Stimulated activated CD8-positive, alpha-beta memory T cell treated with anti-CD3 and anti-CD28 coated beads, Interleukin-4, amount 100 ng/mL, for 4 hours (primary cell): ENCODE measurements at places on chromosomes 6 and 20.

GRCh38 chr6:1367771-1368170 lies 21.6 kb upstream of the FOXF2 start:
- DNase-seq: no peak

GRCh38 chr20:64168381-64169090 lies 4.3 kb downstream of the MYT1 start:
- DNase-seq: no peak

DNA sequence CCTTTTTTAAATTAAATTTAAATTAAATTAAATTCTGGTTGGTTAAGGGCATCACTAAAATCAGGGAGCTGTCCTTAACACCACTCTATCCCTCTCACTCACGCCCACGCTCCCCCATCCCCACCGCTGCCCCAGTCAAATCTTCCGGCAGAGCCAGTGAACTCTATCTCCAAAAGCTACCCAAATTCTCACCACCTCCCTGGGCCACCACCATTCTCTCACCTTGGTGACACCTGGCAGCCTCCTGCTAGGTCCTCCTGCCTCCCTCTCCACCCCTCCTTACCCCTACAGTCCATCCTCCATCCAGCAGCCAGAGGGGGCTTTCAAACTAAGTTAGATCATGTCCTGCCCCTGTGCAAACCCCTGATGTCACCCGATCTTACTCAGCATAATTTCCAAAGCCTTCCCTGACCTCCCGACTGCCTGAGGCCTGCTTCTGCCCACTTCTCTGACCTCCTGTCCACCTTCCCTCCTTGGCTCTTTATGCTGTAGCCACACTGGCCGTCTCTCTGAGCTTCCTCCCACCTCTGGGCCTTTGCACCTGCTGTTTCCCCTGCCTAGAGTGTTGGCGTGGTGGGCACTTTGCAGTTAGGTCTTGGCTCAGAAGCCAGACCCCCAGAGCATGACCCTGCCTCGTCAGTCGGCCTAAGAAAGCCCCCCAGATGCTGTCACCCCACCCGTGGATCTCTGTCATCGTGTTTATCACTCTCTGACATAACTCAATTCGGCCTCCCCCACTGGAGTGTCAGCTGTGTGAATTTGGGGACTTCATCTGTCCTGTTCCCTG lies 24.7 kb downstream of the PTGIS start:
- no peak for DNase-seq

- no peak for DNase-seq
These were observed 176.8 kb upstream of the NT5E start for GRCh38 chr6:85273046-85273445.

DNA sequence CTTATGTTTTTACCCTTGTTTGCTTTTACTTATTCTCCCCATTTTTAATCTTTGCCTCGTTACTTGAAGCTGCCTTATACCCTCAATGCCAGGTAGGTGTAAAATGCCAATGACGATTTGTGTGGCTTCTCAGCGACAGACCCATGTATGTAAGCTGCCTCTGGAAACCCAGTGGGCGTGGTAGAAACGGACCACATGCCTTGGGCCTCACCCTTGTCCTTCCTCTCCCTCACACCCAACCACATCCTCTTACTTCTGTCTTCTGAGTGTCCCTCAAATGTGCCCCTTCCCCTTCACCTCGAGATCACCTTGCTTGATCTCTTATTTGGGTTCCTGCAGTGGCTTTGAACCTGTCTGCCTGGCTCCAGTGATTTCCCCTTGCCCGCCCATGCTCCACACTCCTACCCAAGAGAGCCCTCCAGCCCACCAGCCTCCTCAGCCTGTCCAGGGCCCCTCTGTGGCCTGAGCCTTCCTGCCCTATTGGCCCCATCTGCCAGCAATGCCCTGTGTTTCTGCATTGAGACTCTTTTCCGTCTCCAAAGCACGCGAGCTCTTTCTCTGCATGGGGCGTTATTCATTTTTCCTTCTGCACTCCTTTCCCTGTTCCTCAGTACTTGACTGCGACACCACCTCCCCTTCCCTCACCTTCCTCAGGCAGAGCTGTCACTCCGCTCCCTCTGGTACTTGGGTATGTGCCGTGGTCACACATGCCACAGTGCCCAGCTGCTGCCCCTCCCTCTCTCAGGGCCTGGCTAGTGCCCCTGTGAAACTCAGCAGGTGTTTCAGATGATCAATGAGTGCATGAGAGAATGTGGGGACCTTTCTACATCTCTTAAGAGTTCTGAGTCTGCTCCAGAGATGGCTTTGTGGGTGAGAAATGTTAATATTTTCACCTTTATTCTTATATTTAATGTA lies 115.4 kb downstream of the SLX4IP start:
- DNase-seq: no peak

- DNase-seq: no peak
These were observed 50.1 kb downstream of the TRERF1 start for GRCh38 chr6:42401613-42401951.

- no peak for DNase-seq
These were observed 59.1 kb downstream of the RIPOR3 start for GRCh38 chr20:50632236-50632635.

DNA sequence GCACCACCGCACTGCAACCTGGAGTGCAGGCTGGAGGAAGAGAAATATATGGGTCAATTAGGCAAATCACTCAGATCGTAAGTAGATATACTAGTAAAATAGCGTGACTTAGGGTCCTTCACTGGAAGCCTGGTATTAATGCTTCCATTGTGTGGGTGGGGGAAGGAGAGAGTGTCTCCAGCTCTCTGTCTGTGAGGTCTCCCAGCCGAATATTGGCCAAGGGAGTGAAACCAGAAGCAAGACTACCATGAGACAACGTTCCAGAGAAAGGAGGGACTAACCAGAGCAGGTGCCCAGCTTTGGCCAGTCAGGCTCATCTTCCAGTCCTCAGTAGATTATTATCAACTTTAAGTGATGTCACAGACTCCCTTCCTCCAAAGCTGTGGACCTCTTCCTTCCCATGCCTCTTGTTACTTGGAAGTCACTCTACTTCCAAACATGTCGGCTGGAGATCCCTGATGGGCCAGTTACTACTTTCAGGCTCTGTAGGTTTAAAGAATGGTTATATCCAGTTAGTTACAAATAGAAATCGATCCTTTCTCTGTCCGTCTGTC lies 28.8 kb downstream of the MTHFD1L start:
- DNase-seq: no peak

- no peak for DNase-seq
These were observed 59.4 kb downstream of the RSPO3 start for GRCh38 chr6:127177923-127178231.

DNA sequence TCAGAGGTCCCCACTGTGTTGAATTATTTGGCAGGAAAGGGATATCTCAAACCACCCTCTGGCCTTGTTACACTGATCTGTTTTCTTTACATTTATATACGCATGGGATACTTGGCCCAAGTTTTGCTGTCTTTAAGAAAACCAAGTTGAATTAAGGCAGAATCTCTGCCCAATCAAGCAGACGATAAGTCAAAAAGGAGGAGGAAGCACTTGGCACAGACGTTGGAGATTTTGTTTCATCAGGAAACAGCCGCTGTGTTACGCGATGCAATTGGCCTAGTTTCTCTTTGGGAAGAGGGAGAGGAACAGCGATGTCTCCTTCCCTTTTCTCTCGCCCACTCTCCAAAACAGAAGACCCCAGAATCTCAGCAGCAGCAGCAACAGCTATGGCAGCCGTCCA lies 20.2 kb upstream of the NAA20 start:
- DNase-seq: no peak
